ENCODE measurements at places on chromosomes 12 and 14. TPM values are rescaled to one million over a fixed set of nuclear protein-coding genes. Genes with fewer than 3 reads are reported as not detected.

- DNase-seq: no peak
These were observed 22.4 kb downstream of the ISCA2 start for GRCh38 chr14:74515891-74516412.

DNA sequence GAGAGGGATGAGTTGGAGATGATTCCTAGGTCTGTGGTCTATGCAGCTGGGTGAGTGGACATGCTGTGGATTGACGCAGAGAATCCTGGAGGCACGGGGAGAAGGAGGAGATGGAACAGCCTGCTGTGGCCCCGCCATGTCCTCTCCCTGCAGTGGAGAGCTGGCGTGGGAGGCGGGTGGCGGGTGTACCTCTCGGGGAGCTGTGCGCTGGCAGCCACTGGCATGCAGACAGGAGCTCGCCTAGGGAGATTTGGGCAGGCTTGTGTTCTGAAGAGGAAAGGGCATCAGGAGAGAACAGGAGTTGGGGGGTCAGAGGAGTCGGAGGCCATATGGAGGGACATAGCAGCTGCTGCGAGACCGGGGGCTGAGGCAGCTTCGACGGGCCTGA lies 56.1 kb downstream of the TECPR2 start:
- no peak for DNase-seq

- no peak for DNase-seq
These were observed 12.5 kb downstream of the HSD17B6 start for GRCh38 chr12:56775638-56776037.

DNA sequence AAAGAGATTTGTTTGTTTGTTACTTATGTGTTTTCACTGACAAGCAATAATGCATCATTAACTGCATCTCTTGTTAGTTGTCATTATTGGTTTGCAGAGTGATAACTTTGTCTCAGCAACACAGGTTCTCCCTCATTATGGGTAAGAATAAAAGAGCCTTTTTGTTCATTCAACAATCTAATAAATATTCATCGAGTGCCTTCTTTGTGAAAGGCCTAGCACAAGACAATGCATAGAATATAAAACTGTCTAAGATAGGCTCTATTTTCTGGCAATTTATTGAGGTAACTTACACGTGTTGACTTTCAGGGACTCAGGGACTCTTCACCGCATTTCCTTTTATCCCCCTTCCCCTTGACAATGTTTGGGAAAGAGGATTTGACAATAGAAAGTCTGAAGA lies 95.5 kb upstream of the KRR1 start:
- no peak for DNase-seq

DNA sequence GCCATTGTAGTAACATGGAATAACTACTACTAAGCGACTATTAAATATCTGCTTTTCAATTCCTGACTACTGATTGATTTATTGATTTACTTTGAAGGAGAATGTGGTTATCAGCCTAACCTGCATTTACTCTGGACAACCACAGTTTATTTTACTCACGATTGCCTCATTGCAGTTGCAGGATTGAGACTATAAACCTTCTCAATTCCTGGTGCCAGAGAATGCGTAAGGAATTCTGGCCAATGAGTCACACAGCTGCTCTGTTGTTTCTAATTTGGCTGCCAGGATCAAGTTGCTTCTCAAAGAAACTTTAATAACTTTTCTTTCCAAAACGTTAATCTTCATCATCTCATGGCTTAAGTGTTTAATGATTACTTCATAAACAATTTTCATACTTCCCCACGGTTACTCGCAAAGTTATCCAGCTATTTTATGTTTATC lies 13.1 kb upstream of the TMTC1 start:
- no peak for DNase-seq

DNA sequence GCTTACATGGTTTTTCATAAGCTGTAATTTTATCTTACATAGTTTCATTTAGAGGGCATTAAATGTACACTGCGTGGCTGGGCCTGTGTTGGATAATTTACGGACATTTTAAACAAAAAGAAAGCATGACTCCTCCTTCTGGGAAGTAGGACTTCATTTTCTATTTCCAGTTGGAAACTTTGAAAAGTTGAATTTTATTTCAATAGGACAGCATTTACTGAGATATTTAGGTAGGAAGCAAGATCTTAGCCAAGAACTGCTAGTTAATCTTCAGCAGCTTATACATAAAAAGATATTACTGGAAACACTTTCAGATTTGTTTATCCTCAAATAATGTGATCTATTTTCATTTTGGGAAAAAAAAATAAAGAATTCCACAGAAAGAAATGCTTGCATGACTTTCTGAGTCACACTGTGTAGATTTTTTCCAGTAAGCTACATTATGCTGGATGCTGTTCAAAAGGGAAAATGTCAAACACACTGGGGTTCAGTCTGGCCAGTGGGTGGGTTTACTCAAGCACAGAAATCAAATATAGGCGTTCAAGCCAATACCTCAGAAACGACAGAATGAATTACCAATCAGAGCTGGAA lies 239.4 kb upstream of the KRR1 start:
- no peak for DNase-seq

DLGAP5 gene
- total RNA-seq: not detected

DNA sequence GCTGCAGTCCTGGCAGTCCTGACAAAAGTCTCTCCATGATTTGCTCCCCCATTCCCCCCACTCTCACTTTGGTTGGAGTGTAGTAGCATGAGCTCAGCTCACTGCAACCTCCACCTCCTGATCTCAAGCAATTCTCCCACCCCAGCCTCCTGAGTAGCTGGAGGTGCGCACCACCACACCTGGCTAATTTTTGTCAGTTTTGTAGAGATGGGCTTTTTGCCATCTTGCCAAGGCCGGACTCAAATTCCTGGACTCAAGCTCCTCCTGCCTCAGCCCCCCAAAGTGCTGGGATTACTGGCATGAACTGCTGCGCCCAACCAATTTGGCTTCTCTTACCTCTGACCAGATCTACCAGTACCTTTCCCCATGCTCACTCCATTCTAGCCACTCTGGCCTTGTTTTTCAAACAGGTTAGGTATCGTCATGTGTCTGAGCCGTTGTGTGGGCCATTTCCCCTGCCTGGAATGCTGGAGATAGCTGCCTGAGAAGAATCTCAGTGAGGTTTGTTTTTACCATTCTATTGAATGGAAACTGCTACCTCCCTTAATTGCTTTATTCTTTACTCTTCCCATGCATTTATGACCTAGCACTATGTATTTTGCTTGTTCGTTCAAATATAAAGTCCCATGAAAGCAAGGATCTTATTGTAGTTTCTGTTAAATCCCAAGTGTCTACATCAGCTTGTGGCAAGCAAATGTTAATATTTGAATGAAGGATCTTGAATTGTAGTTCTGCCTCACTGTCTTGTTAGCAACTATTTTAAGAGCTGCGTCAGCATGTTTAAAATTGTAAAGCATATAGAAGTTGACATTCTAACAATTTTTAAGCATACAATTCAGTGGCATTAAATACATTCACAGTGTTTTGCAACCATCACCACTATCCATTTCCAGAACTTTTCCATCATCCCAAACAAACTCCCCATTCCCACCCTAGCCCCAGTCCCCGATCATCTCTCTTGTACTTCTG lies 39.7 kb downstream of the CPSF6 start:
- peak; percentile 25 for DNase-seq

DNA sequence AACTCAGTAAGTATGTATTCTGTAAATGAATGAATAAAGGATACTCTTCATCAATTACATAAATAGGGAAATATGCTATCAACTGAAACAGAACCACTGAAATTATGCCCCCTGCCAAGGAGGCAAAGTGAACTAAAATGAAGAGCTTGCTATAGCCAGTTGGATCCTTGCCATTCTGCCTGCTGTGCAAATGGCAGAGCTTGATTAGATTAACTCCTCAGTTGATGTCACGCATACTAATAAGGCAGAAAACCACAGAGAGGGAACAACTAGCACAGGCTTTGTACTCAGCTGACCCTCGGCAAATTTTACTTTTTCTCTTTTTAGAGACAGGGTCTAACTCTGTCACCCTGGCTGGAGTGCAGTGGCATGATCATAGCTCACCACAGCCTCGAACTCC lies 36.7 kb upstream of the FERMT2 start:
- no peak for DNase-seq

COX6A1 gene
- total RNA-seq: 183 TPM

NEUROD4 gene
- total RNA-seq: not detected

DNA sequence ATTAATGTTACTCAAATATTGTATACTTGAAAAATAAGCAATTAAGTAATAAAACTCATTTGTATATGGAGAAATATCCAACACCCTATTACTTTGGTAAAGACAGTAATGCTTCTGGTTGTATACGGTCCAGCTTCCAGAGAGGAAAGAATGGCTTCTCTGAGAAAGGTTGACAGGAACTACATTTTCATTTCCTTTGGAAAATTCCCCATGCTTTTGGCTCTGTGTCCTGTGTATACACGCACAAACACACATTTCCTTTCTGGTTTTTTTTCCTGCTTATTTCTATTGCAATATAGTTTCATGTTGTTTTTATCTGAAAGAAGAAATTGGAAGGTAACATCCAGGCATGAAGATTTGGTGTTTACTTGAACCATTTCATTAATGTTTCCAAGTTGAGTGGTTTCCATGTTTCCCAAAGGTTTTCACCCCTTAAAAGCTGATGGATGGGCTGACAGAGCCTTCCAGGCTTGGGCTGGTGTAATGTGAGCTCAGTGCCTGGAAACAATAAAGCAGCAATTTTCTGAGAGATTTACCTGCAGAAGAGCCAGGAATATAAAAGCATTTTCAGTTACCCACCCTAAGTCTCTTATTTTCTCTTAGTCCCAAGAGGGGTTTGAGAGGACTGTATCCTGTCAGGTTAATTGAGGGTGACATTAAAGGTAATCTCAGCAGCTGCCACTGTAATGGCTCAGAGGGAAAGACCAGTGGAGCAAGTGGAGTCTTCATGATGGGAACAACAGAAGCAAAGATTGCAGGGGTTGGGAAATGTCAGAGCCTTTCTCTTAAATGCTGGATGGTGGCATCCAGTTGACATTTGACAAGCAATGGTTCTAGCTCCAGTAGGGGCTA lies 33.4 kb upstream of the TMTC1 start:
- no peak for DNase-seq

GRCh38 chr14:44271006-44271405 lies 236.1 kb downstream of the FSCB start:
- DNase-seq: no peak

B4GALNT3 gene
- total RNA-seq: 35.6 TPM

TMTC1 gene
- 44.4 TPM for total RNA-seq

GRCh38 chr14:91328313-91329050 lies 84.0 kb upstream of the GPR68 start:
- no peak for DNase-seq

DNA sequence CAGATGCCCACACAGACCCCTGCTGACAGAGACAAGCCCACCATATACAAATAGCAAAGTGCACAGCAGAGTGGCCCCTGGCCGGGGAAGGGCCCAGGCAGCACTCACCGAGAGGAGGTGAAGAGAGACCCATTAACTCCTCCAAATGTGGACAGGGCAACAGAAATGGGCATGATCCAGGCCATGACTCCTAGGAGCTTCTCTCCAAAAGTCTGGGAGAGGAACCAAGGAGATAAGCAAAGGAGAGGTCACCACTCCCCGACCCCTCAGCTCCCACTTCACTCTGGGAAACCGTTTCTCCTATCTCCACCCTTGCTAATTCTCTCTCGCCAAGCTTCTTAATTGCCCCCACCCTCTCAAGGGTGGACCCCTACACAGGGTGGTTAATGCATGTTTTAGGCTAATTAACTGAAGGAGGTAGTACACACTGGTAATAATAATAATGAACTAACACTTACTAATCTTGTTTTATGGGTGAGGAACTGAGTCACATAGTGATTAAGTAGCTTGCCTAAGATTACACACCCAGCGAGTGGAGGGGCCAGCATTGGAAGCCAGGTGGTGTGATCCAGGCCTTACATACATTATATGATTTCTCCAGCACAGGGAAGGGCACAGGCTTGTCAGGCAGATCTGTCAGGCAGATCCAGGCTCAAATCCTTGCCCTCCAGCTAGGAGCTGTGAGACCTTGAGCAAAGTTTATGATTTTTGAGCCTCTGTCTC lies 18.9 kb upstream of the CEBPE start:
- no peak for DNase-seq

DNA sequence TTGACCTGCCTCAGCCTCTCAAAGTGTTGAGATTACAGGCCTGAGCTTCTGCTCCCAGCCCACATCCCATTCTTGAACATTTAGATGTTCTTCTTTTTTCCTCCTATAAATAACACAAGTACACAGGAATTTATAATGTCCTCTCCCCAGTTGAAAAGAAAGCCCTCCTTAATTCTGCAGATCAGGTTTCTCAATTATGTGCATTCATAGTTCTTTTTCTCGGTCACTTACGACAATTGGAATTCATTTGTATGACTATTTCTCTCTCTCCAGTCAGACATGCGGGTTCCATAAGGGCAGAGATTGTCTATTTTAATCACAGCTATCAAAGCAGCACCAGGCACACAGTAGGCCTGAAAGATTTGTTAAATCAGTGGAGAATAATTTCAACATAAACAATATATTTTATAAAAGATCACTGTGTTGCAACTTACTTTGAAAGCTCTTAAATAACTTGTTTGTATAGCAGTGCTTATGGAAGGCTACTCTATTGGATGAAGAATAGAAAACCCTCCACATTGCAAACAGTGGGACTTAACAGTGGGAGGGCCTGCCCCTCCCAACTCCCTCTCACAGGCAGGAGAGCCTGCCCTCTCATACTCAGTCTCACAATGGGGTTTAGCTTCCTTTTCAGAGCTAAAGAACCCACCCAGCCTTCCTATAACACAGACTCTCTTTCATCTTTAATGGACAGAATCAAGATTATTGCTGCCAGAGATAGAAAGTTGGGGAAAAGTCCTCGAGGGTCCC lies 84.1 kb upstream of the TRAF3 start:
- DNase-seq: no peak

- peak; percentile 85 for DNase-seq
These were observed at the start of gene CCDC63 for GRCh38 chr12:110846615-110847566. Gene CCDC63, plus strand, starts transcription at chr12:110846987. Its CDS starts 5,968 bp downstream, at chr12:110852955.

SLC38A4 gene
- total RNA-seq: 0.59 TPM

DNA sequence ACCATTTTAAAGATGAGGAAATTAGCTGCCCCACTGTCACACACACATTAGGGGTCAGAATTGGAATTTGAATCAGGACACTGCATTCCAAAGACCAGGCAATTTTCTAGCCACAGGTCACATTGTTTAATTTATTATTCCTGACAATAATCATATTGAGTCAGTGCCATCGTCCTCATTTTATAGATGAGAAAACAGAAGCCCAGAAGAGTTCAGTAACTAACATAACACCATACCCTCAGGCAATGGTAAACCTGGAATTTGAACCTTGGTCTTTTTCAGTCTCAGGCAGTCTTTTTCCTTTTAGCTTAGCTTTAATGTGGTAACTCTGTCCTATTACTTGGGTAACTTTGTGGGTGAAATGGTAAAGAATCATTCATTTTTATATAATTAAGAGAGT lies 330.3 kb upstream of the SYT1 start:
- DNase-seq: no peak

CISTR gene
- 3.2 TPM for total RNA-seq

DNA sequence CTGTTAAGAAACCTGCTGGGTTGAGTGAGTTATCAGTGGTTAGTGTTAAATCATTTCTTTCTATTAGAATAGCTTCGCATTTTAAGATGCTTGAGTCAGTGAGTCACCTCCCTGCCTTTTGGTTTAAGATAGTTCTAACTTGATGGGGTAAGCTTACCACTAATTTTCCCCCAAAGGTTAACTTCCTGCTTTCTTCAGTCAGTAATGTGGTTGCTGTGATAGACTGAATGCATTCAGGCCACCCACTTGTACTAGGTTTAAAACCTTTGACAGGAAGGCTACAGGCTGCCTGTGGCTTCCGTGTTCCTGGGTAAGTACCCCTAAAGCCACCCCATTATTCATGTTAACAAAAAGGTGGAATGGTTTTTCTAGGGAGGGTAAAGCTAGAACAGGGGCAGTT lies 25.3 kb downstream of the CLEC2A start:
- DNase-seq: no peak

CCDC88C gene
- total RNA-seq: 2.5 TPM
